ENCODE measurements at places on chromosomes 7 and 10.

DNA sequence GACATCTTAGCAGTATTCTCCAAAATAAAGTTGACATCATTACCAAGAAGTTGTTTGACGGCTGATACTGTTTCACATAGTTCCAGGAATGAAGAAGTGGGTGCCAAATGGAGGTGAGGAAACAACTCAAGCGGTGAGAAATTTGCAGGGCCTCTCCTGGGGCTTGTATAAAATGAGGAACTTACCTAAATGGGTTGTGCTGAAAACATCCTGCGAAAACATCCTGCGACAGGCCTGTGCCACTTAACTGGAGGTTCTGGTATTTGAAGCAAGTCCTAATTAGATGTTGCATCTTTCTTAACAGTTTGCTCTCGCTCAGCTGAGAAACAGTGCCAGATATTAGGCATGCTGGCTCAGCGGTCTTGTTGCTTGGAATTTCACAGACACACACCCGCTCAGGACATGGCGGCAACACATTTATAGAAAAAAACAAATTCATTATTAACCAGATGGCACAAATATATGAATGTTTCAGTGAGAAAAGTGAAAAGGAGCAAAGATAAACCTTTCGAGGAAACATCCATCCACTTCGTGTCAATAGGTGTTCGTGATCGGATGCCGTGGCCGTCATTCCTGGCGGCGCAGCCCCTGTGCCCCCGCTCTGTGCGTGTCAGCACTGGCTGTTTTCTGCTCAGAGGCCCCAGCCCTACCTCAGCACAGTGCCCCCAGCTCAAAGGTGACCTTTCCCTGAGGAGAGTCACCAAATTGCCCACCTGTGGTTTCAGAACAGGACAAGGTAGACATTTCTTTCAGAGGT lies 48.1 kb downstream of the CDC123 start:
- no peak for DNase-seq

DNA sequence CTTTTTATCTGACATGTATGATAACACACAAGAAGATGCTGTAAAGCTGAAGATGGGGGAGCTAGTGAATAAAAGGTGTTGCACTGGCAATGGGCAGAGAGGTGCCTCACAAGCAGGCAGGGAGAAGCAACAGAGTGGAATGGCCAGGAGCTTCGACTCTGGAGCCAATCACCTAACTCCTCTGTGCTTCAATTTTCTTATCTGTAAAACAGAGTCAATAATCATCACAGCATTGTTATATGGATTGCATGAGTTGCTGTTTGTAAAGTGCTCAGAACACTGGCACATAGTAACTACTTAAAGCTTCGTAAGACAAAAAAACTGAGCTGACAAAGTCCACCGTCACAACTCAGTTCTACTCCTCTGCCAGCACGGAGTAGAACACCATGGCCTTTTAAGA lies 254.2 kb upstream of the POM121L12 start:
- DNase-seq: no peak

- DNase-seq: no peak
These were observed 432.5 kb downstream of the KCNMA1 start for GRCh38 chr10:77205135-77205534.

GRCh38 chr10:79090134-79090803 lies 21.5 kb downstream of the ZMIZ1 start:
- no peak for DNase-seq

DNA sequence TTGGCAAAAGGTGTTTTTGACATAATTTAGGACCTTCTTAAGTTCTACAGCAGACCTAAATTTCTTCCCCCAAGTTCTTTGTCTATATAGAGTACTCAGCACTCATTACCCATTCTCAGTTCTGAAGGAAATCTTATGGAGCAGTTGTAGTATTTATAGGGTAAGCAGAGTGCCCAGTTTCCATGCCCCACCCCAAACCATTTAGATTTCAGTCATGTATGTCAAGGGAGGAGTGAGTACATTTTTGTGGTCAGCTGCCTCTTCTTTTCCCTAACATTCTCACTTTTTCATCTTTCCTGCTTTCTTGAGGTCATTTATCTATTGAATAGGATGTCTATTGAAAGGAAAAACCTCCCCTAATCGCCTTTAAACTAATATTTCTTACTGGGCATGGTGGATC lies 83.3 kb downstream of the KAT6B start:
- DNase-seq: no peak
